ENCODE measurements at places on chromosomes 7 and 10.

- DNase-seq = no peak
These were observed 40.9 kb downstream of the C1GALT1 start for GRCh38 chr7:7223250-7223649.

GRCh38 chr7:149209518-149210269 lies 14.3 kb downstream of the ZNF282 start:
- DNase-seq = peak; percentile 10

- no peak for DNase-seq
These were observed 130.6 kb downstream of the SPAG6 start for GRCh38 chr10:22475651-22476600.

GRCh38 chr7:1214516-1214915 lies 18.2 kb upstream of the UNCX start:
- DNase-seq = no peak

DNA sequence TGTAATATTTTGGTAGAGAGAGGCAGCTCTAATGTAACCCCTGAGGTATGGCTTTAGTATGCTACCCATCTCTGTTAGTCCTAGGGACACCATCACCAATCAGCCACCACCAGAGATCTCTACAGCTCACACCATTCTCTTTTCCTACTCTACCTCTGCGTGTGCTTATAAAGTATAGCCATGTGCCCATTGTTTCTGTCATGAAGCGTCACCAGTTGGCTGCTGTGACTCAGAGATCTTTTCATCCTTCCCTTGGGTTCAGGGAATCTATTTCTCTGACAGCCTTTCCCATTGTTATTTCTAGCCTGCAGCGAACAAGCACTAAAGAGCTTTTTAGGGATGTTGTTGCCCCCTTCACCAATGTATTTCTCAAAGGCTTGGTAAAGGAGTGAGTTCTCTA lies 103.3 kb downstream of the TPST1 start:
- DNase-seq = no peak

DNA sequence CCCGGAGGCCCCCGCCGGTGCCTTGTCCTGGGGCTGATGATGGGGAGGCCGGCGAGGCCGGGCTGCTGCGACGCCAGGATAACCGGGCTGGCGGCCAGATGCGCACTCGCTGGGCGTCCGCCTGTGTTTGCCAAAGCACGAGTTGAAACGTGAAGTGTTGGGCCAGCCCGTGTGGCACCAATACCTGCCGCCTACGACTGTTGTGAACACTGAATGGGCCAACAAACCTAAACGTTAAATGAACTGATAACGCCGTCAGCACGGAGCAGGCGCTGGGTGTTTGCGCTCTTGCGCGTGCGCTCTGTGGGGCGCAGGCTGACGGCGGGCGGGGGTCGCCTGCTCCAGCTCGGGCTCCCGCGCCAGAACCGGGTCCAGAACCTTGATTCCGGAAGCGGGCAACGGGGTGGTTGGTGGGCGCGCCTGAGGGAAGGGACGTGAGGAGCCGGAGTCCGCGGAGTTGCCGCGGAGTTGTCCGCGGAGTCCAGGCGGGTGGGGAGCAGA lies 658 bp downstream of the CYP2E1 start:
- DNase-seq = no peak

GRCh38 chr7:50393547-50394252 lies 56.5 kb downstream of the FIGNL1 start:
- DNase-seq = no peak

GRCh38 chr10:5497948-5498730 lies 1.2 kb downstream of the CALML5 start:
- DNase-seq = no peak

DNA sequence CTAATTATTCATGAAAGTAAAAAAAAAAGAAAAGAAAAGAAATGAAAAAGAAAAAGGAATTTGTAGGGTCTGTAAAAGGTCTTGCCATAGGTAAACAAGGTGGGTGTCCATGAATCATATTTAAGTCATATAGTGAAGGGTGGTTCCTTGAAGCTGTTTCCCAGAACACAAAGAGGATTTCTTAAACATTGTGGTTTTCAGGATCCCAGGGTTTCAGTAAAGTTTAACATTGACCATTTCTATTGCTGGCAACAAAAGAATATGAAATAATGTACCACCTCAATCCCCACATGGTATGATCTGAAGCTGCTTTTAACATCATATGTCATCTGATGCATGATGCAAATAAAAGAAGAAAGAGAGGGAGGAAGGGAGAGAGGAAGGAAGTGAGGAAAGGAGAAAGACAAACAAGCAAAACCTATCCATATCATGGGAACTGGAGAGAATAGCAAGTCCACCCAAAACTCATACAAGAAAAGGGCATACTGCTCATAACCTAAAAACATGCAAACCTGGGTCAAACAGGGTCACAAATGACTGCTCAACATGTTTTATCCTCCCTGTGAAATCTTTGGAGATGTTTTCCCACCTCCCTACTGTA lies 663.5 kb downstream of the SORCS1 start:
- DNase-seq = no peak

DNA sequence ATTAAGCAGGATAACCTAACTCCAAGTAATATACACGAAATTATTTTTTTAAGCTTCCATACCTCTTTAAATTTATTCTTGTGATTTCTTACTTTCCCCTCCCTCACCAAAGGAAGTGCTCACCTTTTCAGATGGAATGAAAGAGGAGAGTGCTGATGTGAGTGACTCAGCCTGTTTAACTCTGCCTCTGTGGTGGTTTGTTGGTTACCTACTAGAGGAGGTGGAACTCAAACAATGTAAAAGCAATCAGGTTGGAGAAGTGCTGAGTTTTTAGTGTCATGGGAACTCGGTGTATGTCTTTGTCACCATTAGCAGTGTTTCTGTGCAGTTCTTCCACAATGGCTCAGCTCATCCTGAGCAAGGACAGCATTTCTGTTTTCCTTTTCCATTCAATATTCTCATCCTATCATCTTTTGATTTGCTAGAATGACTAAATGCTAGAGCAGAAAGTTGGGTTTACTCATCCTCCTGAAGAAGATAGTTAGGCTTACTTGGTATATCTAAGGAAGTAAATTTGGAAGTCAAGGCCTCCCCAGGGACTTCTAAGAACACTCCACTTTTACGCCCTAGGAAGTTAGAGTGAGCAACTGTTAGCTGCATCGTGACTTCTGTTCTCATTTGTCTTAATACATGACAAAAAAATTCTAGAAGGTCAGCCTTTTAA lies 6.0 kb downstream of the ADD3 start:
- DNase-seq = no peak

DNA sequence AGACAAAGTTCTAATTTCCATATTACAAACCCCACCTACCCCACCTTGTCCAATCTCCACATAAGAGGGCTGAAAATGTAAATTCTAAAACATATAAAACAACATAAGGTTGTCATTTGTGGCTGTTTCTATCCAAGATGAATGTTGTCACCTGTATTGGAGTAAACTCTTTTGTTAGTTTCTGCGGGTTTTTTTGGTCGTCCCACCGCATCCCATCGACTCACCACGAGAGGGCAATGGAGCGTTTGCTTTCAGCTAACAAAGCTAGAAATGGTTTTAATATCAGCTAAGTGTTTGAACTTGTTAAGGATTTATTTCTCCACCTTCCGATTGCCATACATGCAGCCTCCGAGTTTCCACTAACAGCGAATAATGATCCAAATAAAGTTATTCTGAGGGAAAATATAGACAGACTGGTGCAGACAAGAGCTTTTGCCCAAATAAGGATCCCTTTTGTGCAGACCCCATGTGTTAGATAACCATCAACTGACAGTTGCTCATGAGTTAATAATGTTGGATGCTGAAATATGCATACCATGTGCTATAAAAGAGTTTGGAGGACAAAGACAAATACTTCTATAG lies 137.2 kb downstream of the ARID5B start:
- DNase-seq = no peak

DNA sequence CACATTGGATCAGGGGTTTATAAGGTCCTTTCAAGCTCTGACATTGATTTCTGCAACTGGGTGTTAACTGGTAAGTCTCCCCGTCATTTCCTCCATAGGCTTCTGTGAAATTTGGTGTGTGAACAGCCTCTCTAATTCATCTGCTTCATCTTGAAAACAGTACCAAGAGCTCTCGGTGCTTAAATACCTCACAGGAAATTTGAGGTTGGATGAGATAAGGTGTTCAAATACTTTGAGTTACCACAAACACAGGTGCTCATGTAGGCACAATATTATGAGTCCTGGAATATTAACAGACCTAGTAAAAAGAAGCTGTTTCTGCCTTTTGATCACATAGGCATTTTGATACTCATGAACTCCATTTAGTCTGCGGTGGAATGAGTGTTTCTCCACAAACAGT lies 85.2 kb downstream of the RTKN2 start:
- no peak for DNase-seq

DNA sequence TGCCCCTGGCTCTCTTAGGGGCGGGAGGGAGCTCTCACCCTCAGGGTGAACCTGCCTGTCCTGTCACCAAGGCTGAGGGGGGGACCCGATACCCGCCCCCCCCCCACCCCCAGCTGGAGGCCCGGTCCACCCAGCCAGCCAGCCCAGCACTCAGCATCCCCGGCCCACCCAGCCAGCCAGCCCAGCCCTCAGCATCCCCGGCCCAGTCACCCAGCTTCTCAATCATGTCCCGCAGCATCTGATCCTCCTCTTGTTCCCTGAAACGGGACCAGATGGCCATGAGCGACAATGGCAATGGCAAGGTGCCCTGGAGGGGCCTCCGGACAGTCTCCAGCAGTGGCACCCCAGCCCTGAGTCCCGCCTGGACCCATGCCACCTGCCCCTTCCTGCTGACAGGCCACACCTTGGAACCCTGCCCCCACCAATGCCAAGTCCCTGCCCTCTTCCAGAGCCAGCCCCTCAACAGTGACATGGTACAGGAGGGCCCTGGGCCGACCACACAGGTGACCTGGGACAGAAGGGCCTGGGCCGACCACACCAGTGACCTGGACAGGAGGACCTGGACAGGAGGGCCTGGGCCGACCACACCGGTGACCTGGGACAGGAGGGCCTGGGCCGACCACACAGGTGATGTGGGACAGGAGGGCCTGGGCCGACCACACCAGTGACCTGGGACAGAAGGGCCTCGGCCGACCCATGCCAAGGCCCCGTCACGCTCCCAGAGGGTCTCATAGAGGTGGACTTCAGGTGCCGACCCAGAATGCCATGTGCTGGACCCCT lies 24.2 kb downstream of the MICALL2 start:
- DNase-seq = no peak
